ENCODE measurements at places on chromosomes 1 and 21. TPM values are rescaled to one million over a fixed set of nuclear protein-coding genes. Genes with fewer than 3 reads are reported as not detected.
A peak's percentile ranks its signal among the peaks of the same experiment; 100 is the strongest.

RPS6KA1 gene
- 39.3 TPM for total RNA-seq

SNX7 gene
- total RNA-seq: 3.4 TPM

CCDC17 gene
- 3.4 TPM for total RNA-seq

ORC1 gene
- total RNA-seq: 2.9 TPM

SASS6 gene
- 2.2 TPM for total RNA-seq

MCOLN3 gene
- 6.8 TPM for total RNA-seq

DNA sequence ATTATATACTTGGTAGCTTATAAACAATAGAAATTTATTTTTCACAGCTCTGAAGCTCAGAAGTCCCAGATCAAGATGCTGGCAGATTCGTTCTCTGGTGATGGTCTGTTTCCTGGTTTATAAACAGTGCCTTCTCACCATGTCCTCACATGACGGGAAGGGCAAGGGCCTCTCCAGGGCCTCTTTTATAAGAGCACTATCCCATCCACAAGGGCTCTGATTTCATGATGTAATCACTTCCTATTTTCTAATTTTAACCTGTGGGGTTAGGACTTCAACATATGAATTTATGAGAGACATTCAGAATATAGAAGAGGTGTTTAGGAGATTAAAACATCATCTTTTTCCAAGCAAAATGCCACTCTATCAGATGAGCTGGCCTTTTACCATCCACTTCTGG is 32.1 kb upstream of the PLPPR4 start:
- no peak for DNase-seq

- DNase-seq: no peak
Observed at GRCh38 chr1:30132602-30133286, 590.6 kb downstream of the MATN1 start.

DNA sequence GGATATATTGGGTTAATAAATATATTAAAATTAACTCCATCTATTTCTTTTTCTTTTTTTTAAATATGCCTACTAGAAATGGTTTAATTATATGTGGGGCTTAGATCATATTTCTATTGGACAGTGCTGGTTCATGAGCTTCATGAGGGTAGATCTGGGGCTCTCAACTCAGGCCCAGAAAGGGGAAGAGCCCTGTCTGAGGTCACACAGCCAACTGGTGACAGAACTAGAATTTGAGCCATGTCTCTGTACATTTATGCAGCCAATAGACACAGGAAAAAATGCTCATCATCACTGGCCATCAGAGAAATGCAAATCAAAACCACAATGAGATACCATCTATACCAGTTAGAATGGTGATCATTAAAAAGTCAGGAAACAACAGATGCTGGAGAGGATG is 5.1 kb upstream of the EPHB2 start:
- no peak for DNase-seq

GRCh38 chr1:182299728-182300616 is 91.6 kb downstream of the GLUL start:
- DNase-seq: peak; percentile 79

DNA sequence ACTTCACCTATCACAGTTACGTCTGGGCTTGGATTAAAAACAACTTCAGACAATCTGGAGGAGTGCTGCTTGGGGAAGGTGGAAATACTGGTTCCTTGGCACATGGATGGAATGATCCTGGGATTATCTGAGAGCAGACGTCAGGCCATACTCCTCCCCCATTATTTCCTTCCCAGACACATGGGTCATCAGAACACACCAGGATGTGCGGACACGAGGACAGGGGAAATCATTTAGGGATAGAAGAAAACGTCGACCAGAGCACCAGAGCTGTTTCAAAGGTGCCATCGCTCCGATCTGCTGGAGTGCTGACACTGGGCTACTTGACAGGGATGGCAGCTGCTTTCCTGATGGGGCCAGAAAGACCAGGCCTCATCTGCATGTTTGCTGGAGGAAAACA is 31.8 kb upstream of the ANGPTL7 start:
- DNase-seq: no peak

DNA sequence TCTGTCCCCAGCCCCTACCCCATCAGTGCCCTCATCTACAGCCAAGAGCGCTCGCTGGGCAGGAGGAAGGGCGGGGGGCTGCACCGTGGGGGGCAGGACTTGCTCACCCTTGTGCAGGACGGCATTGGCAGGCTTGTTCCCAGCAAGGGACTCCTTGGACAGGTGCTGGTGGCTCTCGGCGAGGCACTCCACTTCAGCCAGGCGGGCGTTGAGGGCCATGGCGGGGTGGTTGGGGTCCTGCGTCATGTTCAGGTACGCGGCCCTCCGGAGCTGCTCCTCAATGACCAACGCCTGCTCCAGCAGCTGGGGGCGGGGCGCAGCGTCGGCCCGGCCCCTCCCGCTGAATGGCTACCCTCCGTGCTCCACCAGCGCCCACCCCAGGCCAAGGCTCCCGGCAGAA is 64.0 kb downstream of the KCNAB2 start:
- DNase-seq: no peak

- DNase-seq: no peak
Observed at GRCh38 chr1:36212782-36213181, 11.5 kb upstream of the THRAP3 start.

DNA sequence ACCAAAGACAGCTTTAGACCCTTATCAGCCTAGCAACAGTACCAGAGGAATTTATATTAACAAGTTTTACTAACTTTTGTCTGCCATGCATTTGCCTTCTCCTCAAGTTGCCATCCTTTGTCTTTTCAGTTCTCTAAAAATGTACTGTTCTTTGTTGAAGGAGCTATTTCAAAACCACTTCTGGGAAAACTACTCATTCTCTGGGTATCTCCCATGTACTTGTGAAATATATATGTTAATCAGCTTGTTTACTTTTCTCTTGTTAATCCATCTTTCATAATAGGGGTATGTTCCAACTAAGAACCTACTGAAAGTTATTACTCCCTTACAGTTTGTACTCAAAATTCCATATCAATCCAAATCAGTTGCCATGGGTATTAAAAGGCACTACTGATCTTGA is 16.3 kb downstream of the DPYD start:
- no peak for DNase-seq

GRCh38 chr1:209455661-209456358 is 127.7 kb upstream of the CAMK1G start:
- DNase-seq: no peak

GRCh38 chr1:225485991-225486530 is 58.2 kb upstream of the LBR start:
- DNase-seq: no peak

DNA sequence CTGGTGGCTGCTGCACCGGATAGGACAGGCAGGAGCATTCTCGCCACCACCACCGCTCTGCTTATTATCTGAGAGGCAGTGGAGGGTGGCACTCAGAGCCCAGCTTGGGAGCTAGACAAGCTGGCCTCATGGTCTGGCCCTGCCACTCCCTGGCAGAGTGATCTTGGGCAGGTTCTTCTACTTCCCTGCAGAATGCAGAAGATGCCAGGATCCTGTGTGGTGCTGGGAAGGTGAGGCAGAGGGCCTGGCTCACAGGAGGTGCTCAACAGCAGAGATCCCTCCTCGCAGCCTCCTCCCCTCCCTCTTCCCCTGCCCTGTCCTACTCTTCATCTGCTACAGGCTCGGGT is 60.4 kb downstream of the ARHGEF10L start:
- DNase-seq: no peak

DNA sequence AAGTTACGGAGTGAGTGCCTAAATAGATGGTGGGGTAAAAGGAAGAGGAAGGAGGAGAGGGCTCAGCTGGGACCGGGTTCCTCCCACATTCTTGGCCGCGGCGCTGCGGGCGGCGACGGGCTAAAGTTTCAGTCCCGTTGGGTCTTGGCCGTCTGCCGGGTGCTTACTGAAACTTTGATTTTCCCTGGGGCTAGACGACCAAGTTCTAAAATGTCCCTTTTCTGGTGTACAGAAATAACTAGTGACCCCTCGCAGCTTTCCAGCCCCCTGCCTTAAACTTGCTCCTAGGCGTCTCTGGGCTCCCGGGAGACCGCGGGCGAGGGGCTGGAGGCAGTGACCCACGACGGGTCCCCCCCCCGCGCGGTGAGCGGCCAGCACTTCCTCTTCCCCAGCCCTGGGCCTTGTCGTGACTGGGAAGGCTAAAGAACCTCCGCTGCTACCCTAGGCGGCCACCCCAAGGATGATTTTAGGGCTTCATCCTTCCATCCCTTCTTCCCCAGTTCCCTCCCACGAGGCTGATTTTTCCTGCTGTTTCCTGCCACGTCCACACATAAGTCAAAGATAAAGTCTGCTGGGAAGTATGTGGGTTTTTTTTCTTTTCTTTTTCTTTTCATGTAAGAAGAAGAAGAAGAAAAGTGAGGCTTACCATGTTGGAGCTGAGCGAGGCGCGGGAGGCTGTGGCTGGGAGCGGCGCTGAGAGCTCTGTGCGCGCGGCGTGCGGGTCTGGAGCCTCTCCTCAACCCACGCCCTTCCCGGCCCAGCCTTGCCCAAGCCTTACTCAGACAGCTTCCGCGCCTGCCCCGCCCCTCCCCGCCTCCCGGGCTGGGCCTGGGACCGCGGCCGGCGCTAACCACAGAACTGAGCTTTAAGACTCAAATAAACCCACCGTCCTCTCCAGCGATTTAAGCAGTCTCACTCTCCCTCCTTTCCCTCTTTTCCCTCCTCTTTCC is at the start of gene S100A11:
Gene S100A11, minus strand, starts transcription at position 738 of the 950 bp plus-strand sequence. Its CDS starts 89 bp downstream, at position 649.
- DNase-seq: peak; percentile 97

DNA sequence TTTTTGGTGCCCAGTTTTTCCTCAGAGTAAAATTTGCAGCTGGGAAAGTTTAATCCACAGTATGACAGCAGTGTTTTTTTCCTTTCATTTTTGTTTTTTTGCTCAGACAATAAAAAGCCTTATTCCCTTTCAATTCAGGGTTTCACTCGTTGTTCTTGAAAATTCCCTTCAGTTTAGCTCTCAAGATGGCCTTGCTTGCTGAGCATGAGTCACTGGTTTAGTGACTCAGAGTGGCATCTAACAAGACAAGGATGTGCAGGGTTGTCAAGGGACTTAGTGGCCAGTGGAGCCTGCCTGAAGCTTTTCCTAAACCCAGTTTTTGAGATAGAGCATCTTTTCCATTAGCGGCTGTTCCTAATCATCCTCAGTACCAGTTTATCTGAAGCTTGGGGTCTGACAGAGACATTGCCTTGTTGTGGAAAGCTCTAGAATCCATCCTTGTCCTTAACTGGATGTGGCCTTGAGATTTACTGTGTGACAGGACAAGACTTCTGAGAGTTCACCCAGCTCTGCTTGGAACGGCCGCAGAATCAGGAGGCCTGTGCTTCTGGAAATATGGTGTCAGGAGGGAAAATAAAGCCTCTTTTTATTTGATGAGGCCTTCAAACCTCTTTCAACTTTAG is 48.4 kb upstream of the DNAJC6 start:
- DNase-seq: no peak

DNA sequence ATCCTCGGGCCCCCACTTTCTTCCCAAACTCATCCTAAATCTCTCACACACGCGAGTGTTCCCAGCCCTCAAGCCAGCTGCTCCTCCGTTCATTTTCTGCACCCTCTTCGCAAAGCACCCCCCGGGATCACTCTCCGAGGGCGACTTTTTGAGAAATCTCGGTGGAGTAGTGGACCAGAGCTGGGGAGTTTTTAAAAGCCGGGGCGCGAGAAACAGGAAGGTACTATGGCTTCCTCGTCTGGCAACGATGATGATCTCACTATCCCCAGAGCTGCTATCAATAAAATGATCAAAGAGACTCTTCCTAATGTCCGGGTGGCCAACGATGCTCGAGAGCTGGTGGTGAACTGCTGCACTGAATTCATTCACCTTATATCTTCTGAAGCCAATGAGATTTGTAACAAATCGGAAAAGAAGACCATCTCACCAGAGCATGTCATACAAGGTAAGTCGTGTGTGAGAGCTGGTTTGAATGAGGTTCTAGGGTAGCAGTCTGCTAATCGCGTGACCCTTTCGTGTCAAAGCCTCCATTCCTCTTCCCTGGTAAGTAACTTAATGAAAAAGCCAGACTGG is 800 bp downstream of the DR1 start:
- peak; percentile 59 for DNase-seq

DNA sequence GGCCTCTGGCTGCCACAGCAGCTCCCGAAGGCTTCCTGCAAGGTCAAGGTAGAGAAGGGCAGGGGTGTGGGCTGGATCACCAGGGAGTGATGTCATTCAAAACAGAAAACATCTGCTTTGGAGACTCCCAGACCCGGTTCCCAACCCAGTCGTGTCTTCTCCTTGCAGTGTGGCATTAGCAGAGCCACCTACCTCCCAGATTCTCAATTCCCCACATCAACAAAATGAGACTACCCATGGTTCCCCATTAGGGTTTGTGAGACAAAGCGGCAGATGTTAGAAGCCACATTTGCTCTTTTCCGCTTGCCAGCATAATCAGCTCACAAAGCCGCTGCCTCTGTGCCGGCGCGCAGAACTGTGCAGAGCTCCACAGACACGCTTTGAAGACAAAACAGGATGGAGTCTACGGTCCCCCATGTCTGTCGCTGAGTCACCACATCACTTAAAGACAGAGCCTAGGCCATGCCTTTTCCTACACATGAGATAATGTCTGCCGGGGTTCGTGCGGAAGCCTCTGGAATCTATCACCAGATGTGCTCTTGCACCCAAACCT is 12.5 kb downstream of the KIF17 start:
- no peak for DNase-seq

DNA sequence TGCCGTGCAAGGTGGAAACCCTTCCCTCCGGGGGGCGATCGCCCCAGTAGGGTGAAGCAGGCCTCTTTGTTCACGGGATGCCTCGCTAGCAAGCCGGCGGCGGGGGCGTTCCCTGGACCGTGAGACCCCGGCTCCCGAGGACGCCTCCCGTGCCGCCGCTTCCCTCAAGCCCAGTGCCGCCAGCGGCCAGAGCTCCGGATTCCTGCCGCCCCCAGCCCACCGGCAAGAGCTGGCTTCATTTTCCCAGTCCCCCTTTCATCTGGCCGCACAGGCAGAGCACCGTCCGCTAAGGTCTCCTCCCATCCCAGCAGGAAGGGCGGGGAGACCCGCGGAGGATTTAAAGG is 16.3 kb downstream of the IER5 start:
- peak; percentile 83 for DNase-seq

- DNase-seq: no peak
Observed at GRCh38 chr1:176605176-176605575, 142.2 kb downstream of the PAPPA2 start.

GRCh38 chr1:36722871-36723270 is 240.2 kb upstream of the CSF3R start:
- peak; percentile 11 for DNase-seq

- no peak for DNase-seq
Observed at GRCh38 chr1:15424146-15424667, 14.0 kb upstream of the CTRC start.

- DNase-seq: no peak
Observed at GRCh38 chr1:72969461-72969860, 687.1 kb upstream of the NEGR1 start.
